Bronchial epithelial cell (primary cell): ENCODE measurements at places on chromosomes 1 and 21. TPM values are rescaled to one million over a fixed set of nuclear protein-coding genes. Genes with fewer than 3 reads are reported as not detected.

DNA sequence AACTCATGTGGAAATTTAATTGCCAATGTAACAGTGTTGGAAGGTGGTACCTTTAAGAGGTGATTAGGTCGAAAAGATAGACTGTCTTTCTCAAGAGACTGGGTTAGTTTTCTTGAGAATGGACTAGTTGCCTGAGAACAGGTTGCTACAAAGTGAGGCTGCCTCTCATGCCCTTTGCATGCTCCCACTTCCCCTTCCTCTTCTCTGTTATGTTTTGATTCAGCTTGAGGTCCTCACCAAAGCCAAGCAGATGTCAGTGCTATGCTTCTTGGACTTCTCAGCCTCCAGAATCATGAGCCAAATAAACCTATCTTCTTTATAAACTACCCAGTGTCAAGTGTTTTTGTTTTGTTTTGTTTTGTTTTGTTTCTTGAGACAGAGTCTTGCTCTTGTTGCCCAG, 187.0 kb upstream of the RUNX1 start:
- no peak for DNase-seq

GRCh38 chr21:14531757-14532316, 14.3 kb downstream of the SAMSN1 start:
- DNase-seq: no peak

C1orf141 gene
- total RNA-seq: not detected in 2 replicates

GNAT2 gene
- 0.26 TPM in 1 of 2 replicates, not detected in the other for total RNA-seq
